ENCODE measurements at places on chromosomes 5 and 9. TPM values are rescaled to one million over a fixed set of nuclear protein-coding genes. Genes with fewer than 3 reads are reported as not detected.

The GZMA gene
- total RNA-seq: not detected

The ACSL6 gene
- total RNA-seq: 0.26 TPM

The HINT1 gene
- 181 TPM for total RNA-seq

The SPINK7 gene
- total RNA-seq: not detected

The PANK3 gene
- total RNA-seq: 38.8 TPM

The UNC13B gene
- total RNA-seq: 38.3 TPM

DNA sequence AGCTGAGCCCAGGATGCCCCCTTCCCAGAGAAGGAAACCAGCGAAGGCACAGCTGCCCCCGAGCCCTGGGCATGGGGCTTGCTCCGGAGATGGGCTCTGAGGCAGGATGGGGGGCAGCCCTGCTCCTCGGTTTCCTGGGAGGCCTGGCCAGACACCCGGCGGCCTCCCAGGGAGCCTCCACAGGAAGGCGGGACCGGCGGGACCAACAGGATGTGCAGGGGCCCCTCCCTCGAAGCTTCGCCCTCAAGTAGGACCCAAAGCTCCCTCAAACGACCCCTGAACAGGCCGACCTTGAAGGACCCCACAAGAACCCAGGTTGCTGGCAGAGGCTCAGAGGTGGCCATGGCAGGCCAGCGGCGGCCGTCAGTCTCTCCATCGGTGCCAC, 11.7 kb downstream of the EXD3 start:
- no peak for DNase-seq
- no peaks in the 10 kb centered on the region for H3K27me3 ChIP-seq
- H3K36me3 ChIP-seq: no peaks in the 10 kb centered on the region
- H3K4me3 ChIP-seq: no peak overlapping the region

GRCh38 chr5:66118304-66118703, 25.8 kb upstream of the SREK1 start:
- no peaks in the 10 kb centered on the region for H3K36me3 ChIP-seq
- H3K27me3 ChIP-seq: no peaks in the 10 kb centered on the region
- H3K27ac ChIP-seq: no peak overlapping the region
- H3K4me3 ChIP-seq: no peak overlapping the region
- no peak for DNase-seq
- no peaks in the 10 kb centered on the region for H3K4me1 ChIP-seq

- H3K4me3 ChIP-seq: no peak overlapping the region
- H3K27ac ChIP-seq: no peak overlapping the region
- no peak for DNase-seq
- no peaks in the 10 kb centered on the region for H3K36me3 ChIP-seq
- no peaks in the 10 kb centered on the region for H3K4me1 ChIP-seq
Observed at GRCh38 chr9:119114681-119115080, 254.6 kb downstream of the BRINP1 start.

DNA sequence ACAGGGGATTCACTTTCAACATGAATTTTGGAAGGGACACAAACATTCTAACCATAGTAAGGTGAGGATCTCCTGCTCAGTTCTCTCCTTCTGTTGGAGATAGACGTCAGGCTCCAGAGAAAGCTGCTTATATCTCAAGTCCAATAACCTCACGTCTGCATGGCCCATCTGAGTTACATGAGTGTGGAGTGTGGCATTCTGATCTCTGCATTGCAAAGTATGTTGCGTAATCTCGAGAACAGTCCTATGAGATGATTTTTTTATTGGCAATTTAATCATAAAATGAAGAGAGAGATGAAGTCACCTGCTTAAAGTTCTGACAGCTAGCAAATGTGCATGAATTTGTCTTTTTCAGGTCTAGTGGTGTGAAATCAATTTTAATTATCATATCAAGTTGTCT, 118.8 kb downstream of the SLC12A2 start:
- H3K36me3 ChIP-seq: no peaks in the 10 kb centered on the region
- no peaks in the 10 kb centered on the region for H3K4me1 ChIP-seq
- no peak for DNase-seq
- no peak overlapping the region for H3K27ac ChIP-seq

DNA sequence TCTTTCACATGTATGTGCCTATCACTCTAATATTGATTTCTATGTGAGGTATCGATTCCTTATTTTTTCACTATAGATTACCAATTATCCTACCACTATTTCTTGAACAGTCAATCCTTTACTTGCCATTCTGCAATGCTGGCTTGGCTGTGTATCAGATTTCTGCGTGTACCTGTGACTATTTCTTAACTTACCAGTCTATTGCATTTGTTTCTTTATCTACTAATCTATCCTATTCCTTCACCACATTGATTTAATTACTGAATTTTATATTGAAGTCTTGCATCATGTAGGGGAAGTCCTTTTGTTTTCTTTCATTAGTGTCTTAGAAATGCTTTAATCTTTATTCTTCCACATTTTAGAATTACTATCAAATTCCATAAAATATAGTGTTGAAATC, 684.8 kb downstream of the LRRC70 start:
- no peaks in the 10 kb centered on the region for H3K36me3 ChIP-seq
- no peak for DNase-seq
- no peaks in the 10 kb centered on the region for H3K27me3 ChIP-seq
- no peaks in the 10 kb centered on the region for H3K4me1 ChIP-seq

All from fibroblast of lung (primary cell).